ENCODE measurements at places on chromosomes 4 and X.

DNA sequence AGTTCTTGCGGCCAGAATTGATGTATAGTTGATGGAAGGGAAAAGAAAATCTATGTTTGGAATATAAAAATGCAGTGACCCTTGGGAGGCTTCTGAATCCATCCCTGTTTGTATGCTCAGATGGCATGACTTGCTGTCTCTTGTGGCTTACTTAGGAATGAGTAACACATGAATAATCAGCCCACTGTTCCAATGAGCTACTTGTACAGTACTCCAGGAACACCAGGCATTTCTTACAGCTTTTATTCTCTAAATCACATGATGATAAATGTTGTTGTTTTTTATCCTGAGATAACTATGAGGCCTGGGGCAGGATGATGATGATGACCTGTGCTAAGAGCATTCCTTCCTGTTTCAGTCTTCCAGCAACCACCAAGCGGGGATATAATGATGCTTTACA, 18.9 kb downstream of the TMPRSS11E start:
- no peak for DNase-seq

GRCh38 chrX:48761674-48762471, at the start of gene GLOD5:
Gene GLOD5 (plus strand): TSS chrX:48761747. CDS start chrX:48761791, 44 bp downstream.
- DNase-seq, result no peak

- no peak for DNase-seq
Measured at GRCh38 chr4:89216422-89216821, 91.2 kb downstream of the GPRIN3 start.

- DNase-seq, result no peak
Measured at GRCh38 chrX:143570782-143571181, 53.5 kb upstream of the SPANXN3 start.

DNA sequence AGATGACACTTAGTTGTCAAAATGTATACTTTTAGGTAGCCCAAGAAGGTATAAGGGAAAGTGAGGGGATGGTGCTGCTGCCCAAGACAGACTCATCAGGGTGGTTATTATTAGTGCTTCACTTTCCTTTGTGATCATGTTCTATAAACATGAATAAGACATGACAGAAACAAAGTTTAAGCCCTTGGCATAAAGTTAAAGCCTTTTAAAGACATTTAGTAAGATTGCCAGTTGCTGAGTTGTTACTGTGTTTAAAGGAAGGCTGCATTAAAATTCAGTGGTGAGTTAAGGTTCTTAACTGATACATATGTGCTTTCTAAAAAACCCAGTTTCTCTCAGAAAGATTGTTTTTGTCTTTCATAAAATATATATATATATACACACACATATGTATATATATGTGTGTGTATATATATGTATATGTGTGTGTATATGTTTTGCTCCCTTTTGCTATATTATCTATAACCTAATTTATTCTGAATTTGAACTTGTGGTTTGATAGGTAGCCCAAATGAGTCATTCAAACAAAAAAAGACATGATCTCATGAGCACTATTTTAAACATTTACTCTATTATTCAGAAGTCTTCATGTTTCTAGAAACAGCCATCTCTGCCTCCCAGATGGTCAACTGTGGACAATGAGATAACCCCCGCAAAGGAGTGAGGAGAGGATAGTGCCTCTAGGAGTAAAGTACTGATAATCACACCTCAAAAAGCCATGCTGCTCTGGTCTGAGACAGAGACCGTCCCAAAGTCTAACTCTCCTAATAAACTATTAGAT, 98.1 kb upstream of the OTUD4 start:
- no peak for DNase-seq

DNA sequence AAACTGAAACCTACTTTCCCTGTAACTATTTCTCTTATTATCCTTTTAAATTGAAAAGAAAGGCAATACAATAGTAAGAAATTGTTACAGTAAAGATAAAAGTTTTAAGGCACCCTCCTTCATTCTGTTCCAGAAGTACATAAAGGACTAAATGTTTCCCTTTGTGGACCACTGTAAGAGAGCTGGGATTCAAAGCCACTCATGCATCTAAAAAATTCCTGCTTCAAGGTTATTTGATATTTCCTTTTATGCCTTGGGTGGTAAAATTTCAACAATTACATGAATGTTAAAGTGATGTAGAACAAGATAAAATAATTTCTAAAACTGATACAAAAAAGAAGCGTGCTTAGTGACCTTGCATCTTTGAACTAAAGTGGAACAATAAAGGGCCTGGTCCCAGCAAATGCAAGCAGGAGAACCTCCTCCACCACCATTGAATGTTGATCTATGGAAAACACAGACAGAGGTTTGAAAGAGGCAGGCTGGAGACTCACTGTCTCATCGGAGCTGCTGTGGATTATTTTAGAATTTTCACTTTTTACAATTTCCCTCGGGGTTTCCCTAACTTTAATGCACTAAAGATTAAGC, 42.3 kb upstream of the PRSS12 start:
- no peak for DNase-seq

- no peak for DNase-seq
Measured at GRCh38 chrX:45428831-45429230, 228.2 kb upstream of the DIPK2B start.

DNA sequence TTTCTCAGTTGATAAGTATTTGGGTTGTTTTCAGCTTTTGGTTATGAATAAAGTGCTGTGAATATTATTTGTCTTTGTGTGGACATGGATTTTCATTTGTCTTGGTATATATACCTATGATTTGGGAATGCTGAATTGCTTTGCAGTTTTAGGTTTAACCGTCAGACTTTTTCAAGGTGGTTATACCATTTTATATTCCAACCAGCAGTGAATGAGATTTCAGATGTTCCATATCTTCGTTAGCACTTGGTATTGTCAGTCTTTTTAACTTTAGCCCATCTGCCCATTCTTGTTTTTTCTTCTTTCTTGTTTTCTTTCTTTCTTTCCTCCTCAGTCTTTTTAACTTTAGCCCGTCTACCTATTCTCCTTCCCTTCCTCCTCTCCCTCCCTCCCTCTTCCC, 106.0 kb downstream of the KDM6A start:
- DNase-seq, result no peak

DNA sequence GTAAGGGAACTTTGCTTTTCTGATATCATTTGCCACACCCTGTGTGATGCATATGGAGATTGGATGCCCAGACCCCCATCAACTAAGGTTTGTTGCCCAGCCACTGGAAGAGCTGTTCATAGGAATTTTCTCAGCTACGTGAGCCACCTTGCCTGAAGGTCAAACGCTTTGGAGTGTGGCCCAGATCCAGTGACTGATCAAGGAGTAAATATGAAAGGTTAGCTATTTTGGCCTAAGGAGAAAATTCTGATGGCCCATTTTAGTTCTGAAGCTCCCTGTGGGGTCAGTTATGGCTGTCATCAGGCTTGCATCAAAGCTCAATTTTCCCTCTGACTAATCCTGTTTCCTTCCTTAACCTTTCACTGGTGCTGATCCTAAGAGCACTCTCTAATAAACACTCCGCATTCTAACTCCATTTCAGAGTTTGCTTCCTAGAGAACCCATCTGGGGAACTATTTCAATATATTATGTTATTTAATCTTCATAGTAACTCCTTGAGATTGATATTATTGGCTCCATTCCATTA, 407.7 kb downstream of the SPRY1 start:
- no peak for DNase-seq

- DNase-seq, result no peak
Measured at GRCh38 chr4:102438396-102439235, 62.5 kb upstream of the NFKB1 start.

- DNase-seq, result peak; percentile 16
Measured at GRCh38 chrX:55057675-55058249, 17.1 kb upstream of the PAGE2B start.

DNA sequence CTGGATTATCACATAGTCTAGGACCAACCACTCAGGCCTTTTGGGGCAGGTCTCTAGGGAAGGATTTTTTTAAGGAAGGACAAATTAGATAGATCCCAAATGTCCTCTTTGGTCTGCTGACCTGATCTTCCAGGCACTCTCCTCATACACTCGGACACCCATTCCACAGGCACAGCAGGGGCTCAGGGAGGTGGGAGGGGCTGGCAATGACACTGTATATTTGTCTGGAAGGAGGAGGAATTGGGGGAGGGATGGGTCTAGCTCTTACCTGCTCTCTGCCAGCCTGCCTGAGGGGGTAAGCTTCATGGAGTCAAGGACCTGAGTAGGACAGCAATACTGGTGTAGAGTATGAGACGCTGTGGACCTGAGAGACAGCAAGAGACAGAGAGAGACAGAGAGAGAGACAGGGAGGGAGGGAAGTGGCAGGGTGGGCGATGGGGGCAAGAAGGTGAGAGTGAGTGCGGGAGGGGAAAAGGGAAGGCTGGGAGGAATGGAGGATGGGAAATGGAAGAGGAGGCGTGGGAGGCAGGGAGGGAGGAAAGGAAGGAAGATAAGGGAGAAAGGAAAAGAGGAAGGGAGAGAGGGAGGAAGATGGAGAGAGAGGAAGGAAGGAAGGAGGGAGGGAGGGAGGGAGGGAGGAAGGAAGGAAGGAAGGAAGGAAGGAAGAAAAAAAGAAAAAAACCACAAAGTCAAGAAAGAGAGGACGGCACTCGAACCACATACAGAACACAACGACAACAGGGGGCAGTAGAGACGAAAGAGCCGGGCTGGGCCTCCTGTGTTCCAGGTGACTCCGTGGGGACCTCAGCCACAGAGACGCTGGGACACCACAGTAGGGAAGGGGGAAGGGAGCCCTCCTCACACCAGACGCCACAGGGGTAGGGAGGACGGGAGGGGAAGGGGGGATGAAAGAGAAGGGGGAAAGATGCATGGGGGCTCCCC, 1.8 kb downstream of the IQSEC2 start:
- DNase-seq, result no peak

DNA sequence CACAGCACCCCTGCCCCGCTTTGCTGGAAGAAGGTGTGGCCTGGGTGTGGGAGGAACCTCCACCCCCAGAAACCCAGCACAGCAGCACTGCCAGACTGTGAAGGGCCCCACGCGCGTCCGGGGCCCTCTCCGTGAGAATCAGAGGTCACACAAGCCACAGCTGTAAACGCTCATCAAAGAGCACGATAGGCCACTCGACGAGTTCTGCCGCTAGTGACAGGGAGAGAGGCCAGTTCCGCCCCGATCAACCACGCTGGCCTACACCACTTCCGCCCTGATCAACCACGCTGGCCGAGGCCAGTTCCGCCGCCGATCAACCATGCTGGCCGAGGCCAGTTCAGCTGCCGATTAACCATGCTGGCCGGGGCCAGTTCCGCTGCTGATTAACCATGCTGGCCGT, 25.9 kb upstream of the ADRA2C start:
- DNase-seq, result no peak

DNA sequence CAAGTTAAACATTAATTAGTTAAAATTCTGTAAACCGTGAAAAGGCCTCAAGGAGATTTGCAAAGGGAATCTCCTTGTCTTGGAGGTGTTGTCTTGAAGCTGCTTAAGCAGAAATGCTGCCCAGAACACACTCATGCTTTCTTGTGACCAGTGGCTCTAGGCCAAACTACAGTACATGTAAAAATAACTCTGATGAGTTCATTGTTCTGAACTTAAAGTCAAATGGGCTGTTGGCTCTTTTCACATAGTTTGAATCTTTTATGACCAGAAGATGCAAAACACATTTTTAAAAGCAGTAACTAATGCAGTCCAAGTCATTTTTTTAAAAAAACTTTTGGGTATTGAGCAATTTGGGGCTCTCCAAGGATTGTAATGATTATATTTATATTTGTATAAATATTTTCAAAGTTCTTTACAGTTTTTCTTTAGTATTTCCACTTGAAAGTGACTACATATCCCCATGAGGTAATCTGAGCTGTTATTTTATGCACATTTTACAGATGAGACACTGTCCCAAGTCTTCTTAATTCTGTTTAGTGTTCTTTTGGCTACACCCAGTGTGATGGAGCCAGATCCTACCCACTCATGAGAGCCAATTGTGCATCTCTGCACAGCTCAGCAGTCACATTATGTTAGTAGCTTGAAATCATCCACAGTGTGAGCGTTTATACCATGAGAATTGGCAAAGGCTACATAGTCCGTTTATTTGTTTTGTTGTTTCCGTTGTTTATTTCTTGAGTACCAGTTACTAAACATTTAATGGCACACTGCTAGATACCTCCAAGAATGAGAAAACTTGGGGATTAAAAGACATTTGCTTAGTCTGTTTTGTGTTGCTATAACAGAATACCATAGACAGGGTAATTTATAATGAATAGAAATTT, 112.8 kb upstream of the ATXN3L start:
- DNase-seq, result no peak

DNA sequence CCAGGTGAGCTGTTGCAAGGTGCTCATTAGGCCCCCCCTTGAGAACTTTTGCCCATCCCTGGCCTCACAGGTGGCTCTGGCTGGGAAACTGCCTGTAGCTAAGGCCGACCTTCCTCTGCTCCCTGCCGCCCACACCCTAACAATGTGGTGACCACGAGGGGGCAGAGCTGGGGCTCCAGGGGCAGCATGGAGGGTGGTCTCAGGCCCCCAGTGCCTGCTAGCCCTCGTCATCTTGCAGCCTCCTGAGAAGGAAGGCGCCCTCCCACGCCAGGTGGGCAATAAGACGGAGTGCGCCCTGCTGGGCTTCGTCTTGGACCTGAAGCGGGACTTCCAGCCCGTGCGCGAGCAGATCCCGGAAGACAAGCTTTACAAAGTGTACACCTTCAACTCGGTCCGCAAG, 32.4 kb downstream of the ATP2B3 start:
- DNase-seq, result no peak

DNA sequence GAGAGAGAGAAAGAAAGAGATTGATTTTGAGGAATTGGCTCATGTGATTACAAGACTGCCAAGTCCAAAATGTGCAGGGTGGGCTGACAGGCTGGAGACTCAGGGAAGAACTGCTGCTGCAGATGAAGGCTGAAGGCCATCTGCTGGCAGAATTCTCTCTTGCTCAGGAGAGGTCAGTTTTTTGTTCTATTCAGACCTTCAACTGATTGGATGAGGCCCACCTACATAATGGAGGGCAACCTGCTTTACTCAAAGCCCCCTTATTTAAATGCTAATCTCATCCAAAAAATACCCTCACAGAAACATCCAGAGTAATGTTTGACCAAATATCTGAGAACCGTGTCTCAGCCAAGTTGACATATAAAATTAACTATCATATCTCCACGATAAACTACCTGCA, 38.2 kb upstream of the MAMLD1 start:
- DNase-seq, result no peak

DNA sequence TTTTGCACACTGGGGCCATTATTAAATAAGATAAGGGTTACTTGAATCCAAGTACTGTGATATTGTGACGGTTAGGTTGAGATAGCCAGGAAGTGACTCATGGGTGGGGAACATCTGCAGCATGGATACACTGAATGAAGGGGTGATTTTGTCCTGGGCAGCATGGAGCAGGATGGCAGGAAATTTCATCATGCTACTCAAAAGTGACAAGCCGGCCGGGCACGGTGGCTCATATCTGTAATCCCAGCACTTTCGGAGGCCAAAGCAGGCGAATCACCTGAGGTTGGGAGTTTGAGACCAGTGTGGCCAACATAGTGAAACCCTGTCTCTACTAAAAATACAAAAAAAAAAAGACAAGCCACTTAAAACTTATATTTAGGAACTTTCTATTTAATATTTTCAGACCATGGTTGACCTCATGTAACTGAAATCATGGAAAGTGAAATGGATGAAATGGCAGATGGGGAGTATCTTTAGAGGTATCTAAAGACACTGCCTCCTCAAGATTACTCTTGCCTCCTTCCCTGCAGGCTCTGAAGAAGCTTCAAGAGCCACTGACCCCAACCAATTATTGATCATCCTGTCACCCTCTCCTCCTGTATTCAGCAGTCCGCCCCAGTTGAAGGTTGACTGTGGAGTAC, 3.9 kb upstream of the TRIM60 start:
- DNase-seq, result no peak

- DNase-seq, result no peak
Measured at GRCh38 chr4:5224340-5224739, 173.1 kb downstream of the STK32B start.

- no peak for DNase-seq
Measured at GRCh38 chr4:56937262-56937661, 29.6 kb downstream of the REST start.
